ENCODE measurements at places on chromosomes 3 and 15. TPM values are rescaled to one million over a fixed set of nuclear protein-coding genes. Genes with fewer than 3 reads are reported as not detected.

The DAPK2 gene
- total RNA-seq = 1.5 TPM

- H3K4me1 ChIP-seq = no peaks in the 10 kb centered on the region
- H3K36me3 ChIP-seq = no peaks in the 10 kb centered on the region
- H3K4me3 ChIP-seq = no peak overlapping the region
- no peak for DNase-seq
- H3K27ac ChIP-seq = no peak overlapping the region
Observed at GRCh38 chr3:63413523-63413922, 135.4 kb downstream of the SYNPR start.

GRCh38 chr15:85289677-85290365, 90.6 kb upstream of the AKAP13 start:
- no peaks in the 10 kb centered on the region for H3K36me3 ChIP-seq
- no peak overlapping the region for H3K27ac ChIP-seq
- H3K27me3 ChIP-seq = no peaks in the 10 kb centered on the region
- no peak overlapping the region for H3K4me3 ChIP-seq
- no peaks in the 10 kb centered on the region for H3K4me1 ChIP-seq

DNA sequence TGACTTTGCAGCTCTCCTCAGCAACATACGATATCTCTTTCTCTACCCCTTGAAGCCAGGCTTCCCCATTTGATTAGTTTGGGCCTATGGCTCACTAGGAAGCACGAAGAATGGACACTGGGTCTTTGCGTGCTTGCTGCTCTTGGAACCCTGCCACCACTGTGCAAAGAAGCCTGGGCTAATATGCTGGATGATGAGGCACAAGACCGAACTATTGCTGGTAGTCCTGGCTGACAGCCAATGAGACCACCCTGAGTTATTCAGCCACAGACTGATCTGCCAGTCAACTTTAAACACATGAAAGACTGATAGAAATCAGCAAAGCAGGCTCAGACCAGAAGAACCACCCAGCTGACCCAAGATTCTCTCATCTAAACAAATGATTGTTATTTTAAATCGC, 250.3 kb downstream of the CBLB start:
- no peaks in the 10 kb centered on the region for H3K27me3 ChIP-seq
- H3K36me3 ChIP-seq = no peaks in the 10 kb centered on the region
- H3K27ac ChIP-seq = no peak overlapping the region

The MGA gene
- total RNA-seq = 39.4 TPM

DNA sequence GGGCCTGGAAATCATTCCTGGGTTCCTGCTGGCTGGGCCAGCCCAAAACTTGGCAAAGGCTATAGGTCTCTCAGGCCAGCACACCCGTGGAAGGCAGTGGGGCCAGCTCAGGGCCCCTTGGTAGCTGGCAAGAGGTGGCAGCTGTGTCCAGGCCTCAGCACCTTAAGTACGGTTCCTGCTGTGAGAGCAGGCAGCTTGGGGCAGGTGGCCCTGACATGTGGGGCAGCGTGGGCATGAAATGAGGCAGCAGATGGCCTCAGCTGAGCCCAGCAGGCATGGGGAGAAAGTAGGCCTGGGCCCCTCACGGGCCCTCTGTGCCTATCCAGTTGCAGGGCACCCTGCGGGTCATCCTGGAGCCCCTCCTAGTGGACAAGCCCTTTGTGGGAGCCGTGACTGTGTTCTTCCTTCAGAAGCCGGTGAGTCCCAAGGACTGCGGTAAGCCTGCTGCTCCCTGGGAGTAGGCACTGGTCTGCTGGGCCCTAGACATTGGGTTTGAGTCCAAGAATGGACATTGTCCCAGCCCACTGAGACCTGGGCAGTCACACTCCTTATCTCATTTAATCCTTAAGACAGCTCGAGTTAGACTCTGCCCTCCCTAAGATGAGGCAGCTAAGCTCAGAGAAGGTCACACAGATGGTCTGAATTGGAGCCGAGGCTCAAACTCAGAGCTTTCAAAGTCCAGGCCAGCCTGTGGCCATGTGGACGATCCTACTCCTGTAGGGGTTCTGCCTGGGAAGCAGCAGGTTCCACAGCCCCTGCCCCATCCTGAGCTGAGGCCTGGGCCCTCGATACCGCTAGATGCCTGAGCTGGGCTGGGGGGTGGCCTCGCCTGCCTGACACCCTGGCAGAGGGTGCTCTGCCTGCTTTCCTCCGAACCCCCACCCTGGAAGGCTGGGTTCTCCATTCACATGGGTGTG, 25.5 kb downstream of the ESYT3 start:
- no peak overlapping the region for H3K4me3 ChIP-seq
- no peaks in the 10 kb centered on the region for H3K27me3 ChIP-seq
- no peaks in the 10 kb centered on the region for H3K4me1 ChIP-seq
- no peaks in the 10 kb centered on the region for H3K36me3 ChIP-seq

The C15orf62 gene
- not detected for total RNA-seq

- H3K36me3 ChIP-seq = no peaks in the 10 kb centered on the region
- DNase-seq = no peak
- H3K27me3 ChIP-seq = no peaks in the 10 kb centered on the region
Observed at GRCh38 chr3:70067860-70068521, 68.5 kb downstream of the SAMMSON start.

The CHL1 gene
- 33.0 TPM for total RNA-seq

GRCh38 chr3:153927107-153927506, 194.1 kb upstream of the ARHGEF26 start:
- no peak overlapping the region for H3K27ac ChIP-seq
- H3K36me3 ChIP-seq = no peaks in the 10 kb centered on the region
- DNase-seq = no peak

DNA sequence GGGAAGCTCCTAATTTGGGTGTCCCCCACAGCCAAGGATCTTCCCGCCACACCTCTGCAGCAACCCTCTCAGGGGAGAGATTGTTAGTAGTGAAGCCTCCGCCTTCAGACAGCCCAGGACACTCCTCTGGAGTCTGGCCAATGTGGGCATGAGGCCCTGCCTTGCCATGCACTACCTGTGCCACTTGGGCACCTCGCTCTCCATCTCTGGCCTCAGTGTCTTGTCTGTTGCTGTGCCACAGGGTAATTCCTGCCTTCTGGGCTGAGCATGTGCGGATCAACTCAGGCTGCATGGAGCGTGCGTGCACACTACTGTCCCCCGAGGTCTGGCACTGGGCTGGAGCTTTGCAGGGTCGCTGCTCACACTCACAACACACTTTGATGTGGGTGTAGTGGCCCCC, 7.9 kb upstream of the MESP1 start:
- no peak overlapping the region for H3K27ac ChIP-seq
- DNase-seq = no peak
- H3K4me1 ChIP-seq = peaks cover 7% of the 10 kb centered on the region
- H3K27me3 ChIP-seq = no peaks in the 10 kb centered on the region
- H3K4me3 ChIP-seq = no peak overlapping the region
- H3K36me3 ChIP-seq = no peaks in the 10 kb centered on the region
